ENCODE measurements at places on chromosomes 2 and 18.

GRCh38 chr18:56844556-56844955 is 193.4 kb downstream of the WDR7 start:
- DNase-seq, result no peak

- no peak for DNase-seq
Observed at GRCh38 chr2:223800908-223801307, 36.5 kb downstream of the AP1S3 start.

- no peak for DNase-seq
Observed at GRCh38 chr2:151087377-151087776, 174.3 kb downstream of the RBM43 start.

DNA sequence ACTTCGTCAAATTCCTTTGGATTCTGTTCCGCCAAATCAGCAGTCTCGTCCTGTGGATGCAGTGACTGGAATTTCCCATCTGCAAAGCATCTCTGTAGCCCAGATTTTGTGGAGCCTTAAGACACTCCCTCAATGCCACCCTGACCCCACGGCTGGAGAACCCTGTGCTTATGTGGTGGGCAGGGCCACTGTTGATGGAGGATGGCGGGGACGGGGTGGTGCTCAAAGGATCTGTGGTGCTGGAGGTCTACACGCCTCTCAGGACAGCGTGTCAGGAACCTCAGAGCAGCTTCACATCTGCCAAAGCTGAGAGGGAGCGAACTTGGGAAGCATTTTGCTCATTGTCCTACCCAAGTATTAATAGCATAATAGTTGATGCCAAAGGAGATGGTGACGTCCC is 200.1 kb downstream of the MGAT5 start:
- no peak for DNase-seq

GRCh38 chr2:100064592-100065428 is 77.6 kb downstream of the AFF3 start:
- DNase-seq, result no peak

DNA sequence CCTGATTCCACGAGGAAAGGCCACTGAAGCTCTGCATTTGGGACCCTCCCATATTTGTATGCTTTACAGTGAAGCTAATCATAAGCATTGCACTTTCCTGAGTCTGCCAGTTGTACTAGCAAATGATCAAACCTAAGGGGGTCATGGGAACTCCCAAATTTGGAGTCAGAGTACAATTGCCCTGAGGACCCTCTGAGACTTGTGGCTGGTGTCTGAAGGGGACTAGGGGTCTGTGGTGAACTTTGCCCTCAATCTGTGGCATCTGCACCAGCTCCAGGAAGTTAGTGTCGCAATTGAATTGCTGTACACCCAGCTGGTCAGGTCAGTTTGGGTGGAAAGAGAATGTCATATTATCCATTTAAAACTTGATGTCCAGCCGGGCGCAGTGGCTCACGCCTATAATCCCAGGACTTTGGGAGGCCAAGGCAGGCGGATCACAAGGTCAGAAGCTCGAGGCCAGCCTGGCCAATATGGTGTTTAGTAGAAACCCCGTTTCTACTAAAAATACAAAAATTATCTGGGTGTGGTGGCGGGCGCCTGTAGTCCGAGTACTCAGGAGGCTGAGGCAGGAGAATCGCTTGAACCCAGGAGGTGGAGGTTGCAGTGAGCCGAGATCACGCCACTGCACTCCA is 18.1 kb downstream of the SOWAHC start:
- no peak for DNase-seq

DNA sequence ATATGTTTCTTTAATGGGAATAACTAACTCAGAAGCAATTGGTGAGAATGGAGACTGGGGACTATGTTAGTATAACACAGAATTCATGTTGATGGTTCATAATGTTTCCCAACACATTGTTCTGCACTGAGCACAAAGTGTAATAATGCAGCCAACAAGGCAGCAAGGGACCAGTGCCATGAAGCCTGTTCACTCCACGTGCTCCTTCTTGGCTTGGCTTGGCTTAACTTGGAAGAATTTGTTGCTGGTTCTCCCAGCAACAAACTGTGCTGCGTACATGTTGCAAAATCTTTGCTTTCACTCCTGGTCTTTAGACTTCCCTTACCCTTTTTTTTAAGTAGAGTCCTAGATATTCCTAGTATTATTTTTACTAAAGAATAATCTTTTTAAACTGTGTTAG is 129.7 kb downstream of the MAP3K20 start:
- DNase-seq, result no peak

GRCh38 chr2:202221873-202222272 is 16.5 kb downstream of the SUMO1 start:
- no peak for DNase-seq

DNA sequence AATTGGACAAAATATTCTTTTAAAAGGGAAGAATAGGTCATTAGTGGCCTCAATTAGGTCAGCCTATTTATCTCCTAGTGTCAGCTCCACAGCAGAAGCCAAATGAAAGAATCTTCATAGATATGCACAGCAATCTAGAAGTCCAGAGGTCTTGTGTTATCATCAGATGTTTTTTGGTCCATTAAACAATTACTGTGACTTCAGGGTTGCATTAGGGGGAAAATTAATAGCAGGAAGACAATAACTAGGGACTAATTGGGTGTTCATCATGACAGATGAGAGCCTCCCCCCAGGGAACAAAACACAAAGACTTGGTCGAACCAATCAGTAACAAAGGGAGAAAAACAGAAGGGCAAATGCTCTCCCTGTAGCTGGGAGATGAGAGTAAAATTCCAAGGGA is 264.7 kb downstream of the PTH2R start:
- no peak for DNase-seq

GRCh38 chr2:199329466-199329865 is 128.3 kb downstream of the SATB2 start:
- no peak for DNase-seq

DNA sequence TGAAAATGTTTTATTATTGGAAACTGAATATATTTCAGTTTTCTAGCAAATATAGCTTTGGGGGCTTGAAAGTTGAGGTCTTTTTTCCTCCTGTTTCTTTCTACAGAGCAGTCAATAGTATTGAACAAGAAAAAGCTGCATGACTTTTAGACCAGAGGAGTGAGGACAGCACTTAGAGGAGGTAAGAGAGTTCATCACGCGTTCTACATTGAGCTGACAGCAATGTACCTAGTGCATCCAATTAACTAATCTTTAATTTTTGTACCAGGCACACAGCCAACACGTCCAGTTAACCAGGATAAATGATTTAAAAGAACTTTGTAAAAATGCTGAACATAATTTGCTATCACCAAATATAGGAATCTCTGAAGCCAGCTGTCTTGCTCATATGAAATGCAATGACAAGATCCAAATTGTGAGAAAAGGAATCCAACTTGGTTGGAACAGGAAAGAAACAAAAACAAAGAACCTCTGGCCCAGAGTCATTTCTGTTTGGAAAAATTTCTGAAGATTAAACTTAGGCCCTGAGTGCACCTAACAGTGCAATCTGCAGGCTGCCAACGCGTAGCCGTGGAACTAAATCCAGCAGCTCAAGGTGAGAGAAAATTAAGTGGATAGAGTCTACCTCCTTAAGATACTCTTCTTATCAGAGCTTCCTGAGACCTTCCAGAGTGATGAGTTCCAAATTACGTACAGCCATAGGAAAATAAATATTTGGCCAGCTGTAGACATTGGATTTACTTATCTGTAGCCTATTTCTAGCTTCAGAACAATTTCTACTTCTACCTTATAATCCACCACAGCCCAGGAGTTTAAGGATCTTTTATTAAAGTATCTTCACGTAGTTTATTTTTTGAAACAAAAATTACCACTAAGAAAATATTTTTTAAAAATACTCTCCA is 20.6 kb upstream of the SPTBN1 start:
- DNase-seq, result no peak

- DNase-seq, result no peak
Observed at GRCh38 chr2:27214941-27215340, 2.2 kb upstream of the CAD start.

- DNase-seq, result no peak
Observed at GRCh38 chr18:28065031-28065792, 111.7 kb downstream of the CDH2 start.

DNA sequence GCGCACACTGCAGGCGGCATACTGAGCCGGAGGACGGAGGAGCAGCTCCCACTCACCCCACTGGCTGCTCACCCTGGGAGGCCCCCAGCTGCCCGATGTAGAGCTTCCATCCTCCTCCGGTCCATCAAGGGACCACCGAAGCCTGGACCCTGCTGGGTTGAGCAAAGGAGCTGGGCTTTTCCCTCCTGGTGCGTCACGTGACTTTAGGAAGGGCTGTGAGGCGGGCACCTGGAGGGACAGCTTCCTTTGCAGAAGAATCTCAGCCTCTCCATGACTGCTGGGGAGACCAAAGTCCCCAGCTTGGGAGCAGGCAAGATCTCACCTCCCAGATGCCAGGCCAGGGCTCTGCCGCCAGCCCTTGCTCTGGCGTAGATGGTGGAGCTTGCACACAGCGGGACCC is 102.7 kb downstream of the TWIST2 start:
- no peak for DNase-seq

DNA sequence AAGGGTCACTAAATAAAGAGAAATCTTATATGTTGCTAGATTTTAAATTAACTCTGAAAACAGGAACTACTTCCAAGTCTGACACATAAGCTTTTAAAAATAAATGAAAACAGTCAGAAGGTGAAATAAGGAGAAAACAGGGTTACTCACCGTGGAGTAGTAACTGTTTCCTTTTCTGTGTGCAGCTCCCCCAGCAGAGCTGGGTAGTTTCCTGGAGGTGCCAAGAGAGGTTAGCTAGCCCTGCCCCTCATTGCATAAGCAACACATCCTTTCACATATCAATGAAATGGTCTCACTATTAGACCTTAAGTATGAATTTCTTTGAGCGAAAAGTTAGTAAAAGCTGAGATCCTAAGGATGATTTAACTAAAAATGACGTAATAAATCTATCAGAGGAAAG is 54.0 kb upstream of the GPR75 start:
- no peak for DNase-seq

DNA sequence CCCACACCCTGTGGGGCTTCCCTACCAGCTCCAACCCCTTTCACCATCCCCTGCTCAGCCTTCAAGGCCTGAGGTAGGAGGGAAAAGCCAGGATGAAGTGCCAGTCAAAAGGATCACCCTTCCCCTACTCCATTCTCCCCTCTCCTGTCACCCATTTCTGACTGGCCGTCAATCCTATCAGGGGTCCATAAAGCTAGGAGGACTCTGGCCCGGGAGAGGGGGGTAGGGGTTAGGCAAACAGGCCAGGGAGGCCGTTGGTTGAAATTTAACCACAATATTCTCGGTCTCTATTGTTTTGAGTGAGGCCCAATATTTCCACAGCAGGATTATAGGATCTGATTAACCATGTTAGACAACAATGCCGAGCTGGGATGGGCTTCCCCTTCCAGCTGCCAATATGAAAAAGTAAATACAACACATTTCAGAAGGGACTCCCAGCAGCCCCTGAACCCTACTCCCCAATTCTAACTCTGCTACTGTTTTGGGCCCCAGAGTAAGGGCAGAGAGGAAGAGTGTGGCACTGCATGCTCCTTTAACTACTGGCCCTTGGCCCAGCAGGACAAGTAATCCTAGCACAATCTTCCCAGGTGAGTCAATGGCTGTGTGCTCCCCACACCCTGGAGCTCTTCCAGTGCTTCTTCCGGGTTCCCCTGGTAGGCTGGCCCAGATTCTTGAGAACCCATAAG is 10.6 kb upstream of the IHH start:
- DNase-seq, result no peak

- no peak for DNase-seq
Observed at GRCh38 chr2:33378556-33379210, 97.8 kb upstream of the RASGRP3 start.

Data from stimulated activated CD8-positive, alpha-beta memory T cell treated with anti-CD3 and anti-CD28 coated beads, Interleukin-4, amount 100 ng/mL, for 4 hours (primary cell).